ENCODE measurements at places on chromosomes 5 and 9. TPM values are rescaled to one million over a fixed set of nuclear protein-coding genes. Genes with fewer than 3 reads are reported as not detected.

The TRIP13 gene
- 4.1 TPM for total RNA-seq

The PCDHGA7 gene
- total RNA-seq: 5.7 TPM

The EPB41L4A gene
- 0.09 TPM for total RNA-seq

The GRHPR gene
- 129 TPM for total RNA-seq

The GARIN3 gene
- not detected for total RNA-seq

The MELK gene
- total RNA-seq: 6.5 TPM

The CA9 gene
- total RNA-seq: 0.86 TPM

The SPATA31E1 gene
- not detected for total RNA-seq

All from bronchial smooth muscle cell (primary cell).